ENCODE measurements at places on chromosomes 2 and 18.

- DNase-seq = no peak
Measured at GRCh38 chr2:200253639-200254038, 52.9 kb upstream of the SPATS2L start.

- DNase-seq = peak; percentile 17
Measured at GRCh38 chr2:95122197-95122551, 566 bp upstream of the MRPS5 start.

- DNase-seq = no peak
Measured at GRCh38 chr2:70474256-70474848, 79.3 kb downstream of the TGFA start.

DNA sequence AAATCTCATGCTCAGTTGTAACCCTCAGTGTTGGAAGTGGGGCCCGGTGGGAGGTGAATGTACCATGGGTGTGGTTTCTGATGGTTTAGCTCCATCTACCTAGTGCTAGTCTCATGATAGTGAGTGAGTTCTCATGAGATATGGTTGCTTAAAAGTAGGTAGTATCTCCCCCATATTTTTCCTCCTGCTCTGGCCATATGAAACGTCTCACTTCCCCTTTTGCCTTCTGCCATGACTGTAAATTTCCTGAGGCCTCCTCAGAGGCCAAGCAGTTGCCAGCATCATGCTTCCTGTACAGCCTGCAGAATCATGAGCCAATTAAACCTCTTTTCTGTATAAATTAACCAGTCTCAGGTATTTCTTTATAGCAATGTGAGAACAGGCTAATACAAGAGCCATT lies 62.8 kb upstream of the RNF152 start:
- DNase-seq = peak; percentile 5

DNA sequence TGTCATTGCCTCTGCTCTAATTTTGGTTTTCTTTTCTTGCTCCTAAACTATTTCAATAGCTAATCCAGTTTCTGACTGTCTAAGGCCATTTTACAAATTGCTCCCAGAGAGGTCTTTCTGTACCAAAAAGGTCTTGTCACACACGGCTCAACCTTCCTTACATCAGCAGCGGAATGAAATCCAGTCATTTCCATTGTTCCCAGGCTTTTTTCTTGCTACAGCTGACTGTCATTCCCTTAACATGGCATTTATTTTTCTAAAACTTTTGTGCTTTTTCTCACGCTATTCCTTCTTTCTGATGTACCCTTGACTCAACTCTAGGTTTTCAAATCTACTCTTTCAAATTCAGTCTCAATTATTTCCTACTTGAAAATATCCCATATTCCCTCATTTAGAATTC lies 24.3 kb downstream of the FAM171B start:
- no peak for DNase-seq

- no peak for DNase-seq
Measured at GRCh38 chr2:196233021-196233804, 61.8 kb upstream of the STK17B start.

DNA sequence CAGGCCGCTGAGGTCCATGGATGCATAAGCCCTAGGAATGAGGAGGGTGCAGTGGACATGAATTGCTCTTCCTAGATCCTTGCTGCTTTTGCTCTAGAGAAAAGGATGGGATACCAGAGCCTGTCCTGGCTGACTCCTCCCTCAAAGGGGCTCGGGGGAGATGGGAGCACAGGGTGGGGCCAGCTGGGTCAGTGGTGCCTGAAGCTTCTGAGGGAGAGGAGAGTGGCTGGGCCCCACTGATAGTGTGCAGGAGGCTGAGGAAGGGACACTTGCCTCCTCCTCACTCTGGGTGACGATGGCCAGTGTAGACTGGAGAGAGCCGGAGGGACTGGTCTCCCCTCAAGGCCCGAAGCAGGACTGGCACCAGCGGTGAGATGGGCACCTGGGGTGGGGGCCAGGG lies at the start of gene NT5DC4:
Gene NT5DC4 (plus strand): TSS at position 236 of the 400 bp plus-strand sequence. CDS start 60 bp downstream, at position 296.
- DNase-seq = no peak

DNA sequence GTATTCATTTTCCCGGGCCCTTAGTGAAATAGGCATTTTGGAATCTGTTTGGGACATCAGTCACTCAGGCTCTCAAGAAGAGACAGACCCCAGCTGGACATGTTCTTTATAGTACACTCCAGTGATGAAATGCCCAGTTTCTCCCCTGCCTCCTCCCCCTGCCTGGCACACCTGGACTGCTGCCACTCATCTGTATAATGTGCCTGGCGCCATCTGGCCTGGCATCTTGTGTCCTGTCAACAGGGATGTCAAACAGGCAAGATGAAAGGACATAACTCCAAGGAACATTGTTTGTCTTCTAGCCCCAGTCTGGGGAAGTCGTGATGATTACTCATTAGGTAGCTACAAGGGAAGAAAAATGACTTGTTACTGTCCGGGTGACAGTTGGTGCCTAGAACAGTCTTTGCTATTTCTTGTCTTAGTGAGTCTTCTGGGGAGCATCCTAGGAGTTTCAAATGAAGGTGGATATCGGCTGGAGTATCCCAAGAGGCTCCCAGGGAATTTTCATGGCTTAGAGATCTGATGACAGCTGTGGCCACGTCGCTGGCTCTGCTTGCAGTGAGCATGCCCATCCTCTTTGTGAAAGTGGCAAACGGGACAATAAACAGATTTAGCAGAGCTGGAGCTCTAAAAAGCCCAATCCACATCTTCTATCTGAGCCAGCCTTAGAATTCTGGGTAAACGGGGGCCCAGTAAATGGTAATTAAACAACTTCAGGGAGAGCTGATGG lies 153.6 kb downstream of the ALK start:
- no peak for DNase-seq

DNA sequence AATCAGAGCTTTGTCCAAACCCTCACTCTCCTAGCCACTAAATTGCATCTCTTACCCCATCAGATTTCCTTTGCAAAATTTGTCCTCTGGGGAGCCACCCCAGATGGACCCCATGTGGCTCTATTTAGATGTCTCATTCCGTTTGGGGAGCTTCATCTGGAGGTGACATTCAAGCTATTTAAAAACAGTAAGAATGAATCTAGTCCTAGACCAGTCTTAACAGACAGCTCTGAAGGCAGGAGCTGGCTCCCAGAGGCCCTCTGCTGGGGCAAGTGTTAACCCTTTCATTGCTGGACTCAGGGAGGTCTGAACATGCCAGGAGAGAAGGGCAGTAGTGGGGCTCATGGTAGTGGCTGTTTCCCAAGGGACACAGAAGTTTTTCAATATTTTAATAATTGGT lies 59.2 kb downstream of the RPL37A start:
- no peak for DNase-seq

DNA sequence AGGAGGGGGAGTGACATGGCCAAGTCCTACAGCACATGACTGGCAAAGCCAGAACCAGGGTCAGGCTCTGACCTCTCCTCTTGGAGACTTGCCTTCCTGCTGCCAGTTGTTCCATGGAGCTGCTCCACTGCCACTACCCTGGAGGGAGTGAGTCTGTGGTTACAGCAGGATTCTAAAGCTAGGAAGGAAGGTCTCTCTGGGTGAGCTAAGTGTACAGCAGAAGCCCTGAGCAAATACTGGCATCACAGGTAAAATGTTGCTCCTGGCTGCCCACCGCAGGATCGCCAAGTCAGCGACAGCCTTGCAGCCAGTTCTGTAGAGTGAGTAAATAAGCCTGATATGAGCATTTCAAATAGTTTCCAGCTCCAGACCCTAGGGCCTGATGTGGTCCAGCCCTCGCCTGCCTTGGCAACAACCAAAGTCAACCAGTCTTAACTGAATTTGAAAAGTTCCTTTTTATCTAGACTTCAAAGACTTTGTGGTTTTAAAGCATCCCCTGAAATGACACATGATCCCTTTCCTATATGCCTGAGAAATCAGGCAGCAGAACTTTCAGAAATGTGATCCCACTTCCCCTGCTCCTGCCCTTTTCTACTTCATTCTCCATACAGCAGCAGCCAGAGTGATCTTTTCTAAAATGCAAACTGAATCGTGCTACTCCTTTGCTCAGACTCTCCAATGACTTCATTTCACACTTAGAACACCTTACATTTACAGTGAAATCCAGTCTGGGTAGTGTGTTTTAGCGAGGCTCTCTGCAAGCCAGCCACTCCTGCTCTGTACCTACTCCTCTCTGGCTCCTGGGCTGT lies 114.3 kb downstream of the MGAT5 start:
- DNase-seq = no peak

GRCh38 chr2:2328848-2329247 lies 2.2 kb downstream of the MYT1L start:
- peak; percentile 41 for DNase-seq

- peak; percentile 1 for DNase-seq
Measured at GRCh38 chr18:34493566-34494358, 216.3 kb upstream of the DTNA start.

DNA sequence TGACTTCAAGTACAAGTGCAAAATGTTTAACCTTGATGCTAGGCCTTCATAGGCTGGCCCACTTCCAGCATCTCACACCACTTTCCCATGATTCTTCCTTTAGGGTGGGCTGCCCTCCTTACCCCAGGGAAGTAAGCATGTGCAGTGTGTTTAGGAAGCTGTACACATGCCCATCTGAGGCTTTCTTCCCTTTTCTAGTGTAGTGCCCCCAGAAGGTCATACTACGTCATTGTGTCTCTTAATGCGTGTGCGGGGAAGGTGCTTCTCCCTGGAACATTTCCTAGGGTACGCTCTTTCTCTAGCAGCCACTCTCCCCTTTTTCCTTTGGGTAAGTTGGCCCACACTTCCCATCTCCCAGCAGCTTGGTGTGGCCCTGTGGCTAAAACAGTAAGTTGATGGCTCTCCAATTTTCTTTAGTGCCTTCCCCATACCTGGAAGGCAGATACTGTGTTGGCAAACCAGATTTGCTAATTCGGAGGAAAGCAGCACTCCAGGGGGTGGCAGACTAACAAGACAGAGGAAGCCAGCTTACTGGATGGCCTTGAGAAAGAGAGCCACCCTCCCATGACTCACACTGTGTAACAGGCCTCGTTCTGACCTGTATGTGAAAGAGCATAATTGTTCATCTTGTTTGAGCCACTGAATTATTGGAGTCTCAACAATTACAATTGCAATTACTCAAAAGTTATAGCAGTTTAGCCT lies 1.1 kb upstream of the SULT6B1 start:
- DNase-seq = no peak

- no peak for DNase-seq
Measured at GRCh38 chr18:22800551-22800951, 132.6 kb upstream of the RBBP8 start.

GRCh38 chr2:103324671-103325070 lies 562.8 kb downstream of the TMEM182 start:
- no peak for DNase-seq

GRCh38 chr2:74349889-74350288 lies 6.7 kb upstream of the SLC4A5 start:
- DNase-seq = no peak

DNA sequence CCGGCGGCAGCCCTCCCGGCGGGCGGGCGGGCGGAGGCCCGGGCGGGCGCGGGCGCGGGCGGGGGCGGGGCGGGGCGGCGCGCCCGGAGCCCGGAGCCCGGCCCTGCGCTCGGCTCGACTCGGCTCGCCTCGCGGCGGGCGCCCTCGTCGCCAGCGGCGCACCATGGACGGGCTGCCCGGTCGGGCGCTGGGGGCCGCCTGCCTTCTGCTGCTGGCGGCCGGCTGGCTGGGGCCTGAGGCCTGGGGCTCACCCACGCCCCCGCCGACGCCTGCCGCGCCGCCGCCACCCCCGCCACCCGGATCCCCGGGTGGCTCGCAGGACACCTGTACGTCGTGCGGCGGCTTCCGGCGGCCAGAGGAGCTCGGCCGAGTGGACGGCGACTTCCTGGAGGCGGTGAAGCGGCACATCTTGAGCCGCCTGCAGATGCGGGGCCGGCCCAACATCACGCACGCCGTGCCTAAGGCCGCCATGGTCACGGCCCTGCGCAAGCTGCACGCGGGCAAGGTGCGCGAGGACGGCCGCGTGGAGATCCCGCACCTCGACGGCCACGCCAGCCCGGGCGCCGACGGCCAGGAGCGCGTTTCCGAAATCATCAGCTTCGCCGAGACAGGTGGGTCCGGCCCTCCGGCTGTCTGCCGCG lies at the start of gene INHBB:
Gene INHBB (plus strand): TSS at position 111 of the 641 bp plus-strand sequence. CDS start 53 bp downstream, at position 164.
- no peak for DNase-seq

DNA sequence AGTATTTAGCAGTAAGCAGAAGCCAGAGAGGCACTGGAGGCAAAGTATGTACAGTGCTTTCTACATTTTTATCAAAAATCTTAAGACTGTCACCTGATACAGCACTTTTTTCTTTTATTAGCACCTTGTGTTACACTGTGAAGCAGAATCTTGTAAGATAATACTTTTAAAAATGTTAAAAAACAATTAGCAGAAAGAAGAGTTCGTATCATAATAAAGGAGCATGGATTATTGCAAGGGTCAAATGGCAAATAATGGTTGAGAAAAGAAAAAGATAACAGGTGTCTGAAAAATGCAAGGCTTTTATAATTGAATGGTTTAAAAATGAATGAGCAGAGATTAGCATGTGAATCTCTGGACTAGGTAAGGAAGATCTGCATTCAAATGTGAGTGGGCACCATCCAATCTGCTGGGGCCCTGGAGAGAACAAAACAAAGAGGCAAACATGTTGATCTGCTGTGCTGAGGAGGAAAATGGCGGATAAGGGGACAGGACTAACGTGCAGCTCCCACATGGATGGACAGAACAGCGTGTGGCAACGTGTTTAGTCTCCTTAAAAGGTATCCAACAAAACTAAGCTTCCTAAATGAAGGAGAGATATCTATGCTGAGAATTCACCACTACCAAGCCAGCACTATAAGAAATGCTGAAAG lies 9.5 kb downstream of the CEBPZOS start:
- no peak for DNase-seq

GRCh38 chr2:238135601-238136150 lies 2.8 kb upstream of the KLHL30 start:
- no peak for DNase-seq

- DNase-seq = no peak
Measured at GRCh38 chr2:145386973-145387372, 867.1 kb upstream of the ZEB2 start.

DNA sequence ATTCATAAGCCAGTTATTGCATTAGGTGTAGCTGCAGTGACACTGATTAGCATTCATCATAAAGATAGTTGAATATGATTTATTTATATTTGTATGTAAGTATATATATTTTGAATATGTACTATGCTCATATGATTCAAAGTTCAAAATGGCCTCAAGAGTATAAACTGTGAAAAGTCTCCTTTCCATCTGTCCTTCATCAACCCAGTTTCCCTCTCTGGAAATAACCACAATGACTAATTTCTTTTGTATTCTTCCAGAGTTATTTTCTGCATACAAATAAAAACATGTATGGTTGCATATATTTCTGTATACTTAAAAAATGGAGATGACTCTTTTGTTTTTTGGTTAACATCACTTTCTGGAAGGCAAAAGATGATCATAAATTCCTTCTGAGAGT lies 95.2 kb downstream of the CAMKMT start:
- DNase-seq = no peak

- peak; percentile 58 for DNase-seq
Measured at GRCh38 chr2:210003359-210003758, 921 bp downstream of the RPE start.

DNA sequence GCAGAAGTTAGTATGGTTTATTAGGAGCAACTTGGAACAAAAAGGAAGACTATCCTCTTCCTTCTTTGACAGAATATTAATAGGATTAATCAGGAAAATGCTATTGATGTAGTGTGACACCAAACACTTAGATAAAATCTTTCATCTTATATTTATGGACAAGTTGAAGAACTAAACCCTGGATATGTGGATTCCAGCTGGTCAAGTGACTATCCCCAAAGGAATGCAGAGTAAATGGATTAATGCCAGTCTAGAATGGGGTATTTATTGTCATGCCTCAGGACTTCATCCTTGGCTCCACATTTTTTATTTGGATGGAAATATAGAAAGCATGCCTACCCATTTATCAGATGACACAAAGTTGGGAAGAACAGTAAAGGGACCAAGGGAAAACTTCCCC lies 124.0 kb upstream of the TTC39C start:
- no peak for DNase-seq

- DNase-seq = no peak
Measured at GRCh38 chr2:200158647-200159356, 147.7 kb upstream of the SPATS2L start.
